ENCODE measurements at places on chromosomes 1 and 21.

- no peak for DNase-seq
These were observed 735 bp downstream of the NBL1 start for GRCh38 chr1:19644681-19645410.

GRCh38 chr1:30786264-30786991 lies 28.9 kb upstream of the LAPTM5 start:
- DNase-seq = no peak

GRCh38 chr21:35399002-35399530 lies 350.0 kb upstream of the RUNX1 start:
- no peak for DNase-seq

GRCh38 chr1:98675282-98675681 lies 13.8 kb downstream of the SNX7 start:
- DNase-seq = no peak

GRCh38 chr1:66276218-66276617 lies 257.7 kb upstream of the SGIP1 start:
- DNase-seq = no peak

DNA sequence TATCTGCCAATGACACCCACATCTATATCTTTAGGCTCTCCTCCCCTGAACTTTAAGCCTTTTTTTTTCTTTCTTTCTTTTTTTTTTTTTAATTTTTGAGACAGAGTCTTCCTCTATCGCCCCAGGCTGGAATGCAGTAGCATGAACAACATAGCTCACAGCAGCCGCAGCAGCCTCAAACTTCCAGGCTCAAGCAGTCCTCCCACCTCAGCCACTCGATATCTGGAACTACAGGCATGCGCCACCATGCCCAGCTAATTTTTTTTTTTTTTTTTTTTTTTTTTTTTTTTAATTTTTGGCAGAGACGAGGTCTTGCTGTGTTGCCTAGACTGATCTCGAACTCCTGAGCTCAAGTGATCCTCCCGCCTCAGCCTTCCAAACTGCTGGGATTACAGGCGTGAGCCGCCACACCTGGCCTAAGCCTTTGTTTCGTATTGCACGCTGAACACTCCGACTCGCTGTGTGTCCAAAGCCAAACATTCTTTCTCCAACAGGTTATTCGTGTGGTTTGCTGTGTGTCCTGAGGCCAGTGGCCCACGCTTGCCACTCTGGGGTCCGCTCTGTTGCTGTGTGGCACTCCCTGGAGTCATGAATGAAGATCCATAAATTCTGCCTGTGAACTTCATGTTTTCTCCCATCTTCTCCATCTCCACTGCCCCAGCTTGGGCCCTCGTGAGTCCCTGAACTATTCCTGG lies 119.4 kb downstream of the CAMTA1 start:
- no peak for DNase-seq

DNA sequence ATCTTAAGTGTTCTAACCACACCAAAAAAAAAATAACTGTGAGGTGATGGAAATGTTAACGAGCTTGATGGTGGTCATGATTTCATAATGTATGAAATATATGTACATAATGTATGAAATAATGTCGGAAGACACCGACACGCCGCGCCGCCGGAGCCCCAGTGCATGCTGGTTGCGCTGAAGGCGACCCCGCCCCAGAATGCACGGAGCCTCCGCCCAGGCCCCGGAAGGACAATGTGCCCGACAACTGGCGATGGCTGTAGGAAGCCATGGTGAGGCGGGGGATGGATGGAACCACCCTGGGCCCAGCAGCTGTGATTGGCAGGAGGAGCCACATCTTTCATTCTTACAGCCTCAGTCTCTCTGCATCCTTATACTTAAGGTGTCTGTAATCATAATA lies 7.4 kb downstream of the OR2T10 start:
- DNase-seq = no peak

- DNase-seq = no peak
These were observed 26.4 kb downstream of the DENND2D start for GRCh38 chr1:111174070-111174469.

GRCh38 chr1:28247612-28248272 lies 11.6 kb upstream of the SESN2 start:
- DNase-seq = no peak

DNA sequence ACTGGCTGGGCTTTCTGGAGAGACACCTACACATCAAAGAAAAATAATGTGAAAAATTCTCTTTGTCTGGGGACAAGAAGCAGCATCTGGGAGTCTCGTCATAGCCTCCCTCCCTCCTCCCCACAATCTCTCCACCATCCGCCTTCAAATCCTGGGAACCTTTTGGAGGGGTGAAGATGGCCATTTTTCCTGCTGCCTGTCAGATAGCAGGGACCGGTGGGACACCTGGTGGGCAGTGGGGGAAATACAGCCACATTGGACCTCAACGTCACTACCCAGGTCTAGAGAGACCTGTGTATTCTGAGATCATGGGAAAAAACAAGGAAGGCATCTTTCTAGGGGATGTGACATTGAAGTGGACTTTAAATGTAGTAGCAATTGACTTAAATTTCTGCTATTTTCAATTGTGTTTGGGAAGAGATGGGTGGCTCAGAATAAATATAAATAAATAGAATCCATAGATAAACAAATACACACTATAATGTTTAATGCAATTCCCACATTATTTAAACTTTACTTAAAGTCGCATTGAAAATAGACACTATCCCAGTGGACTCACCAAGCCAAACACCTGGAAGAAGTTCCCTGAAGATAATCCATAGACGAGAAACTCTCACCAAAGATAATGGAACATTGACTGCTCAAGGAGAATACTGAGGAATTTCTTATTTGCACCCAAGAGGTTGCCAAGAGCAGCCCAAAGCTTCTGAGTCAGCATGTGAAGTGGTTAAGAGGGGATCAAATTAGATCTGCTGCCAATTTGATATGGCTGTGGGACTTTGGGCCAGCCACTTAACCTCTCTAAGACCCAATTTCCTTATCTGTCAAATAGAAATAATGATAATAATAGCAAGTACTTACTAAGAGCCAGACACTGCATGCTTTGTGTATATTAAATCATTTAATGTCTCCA lies 147.6 kb upstream of the CAMK1G start:
- DNase-seq = peak; percentile 63

DNA sequence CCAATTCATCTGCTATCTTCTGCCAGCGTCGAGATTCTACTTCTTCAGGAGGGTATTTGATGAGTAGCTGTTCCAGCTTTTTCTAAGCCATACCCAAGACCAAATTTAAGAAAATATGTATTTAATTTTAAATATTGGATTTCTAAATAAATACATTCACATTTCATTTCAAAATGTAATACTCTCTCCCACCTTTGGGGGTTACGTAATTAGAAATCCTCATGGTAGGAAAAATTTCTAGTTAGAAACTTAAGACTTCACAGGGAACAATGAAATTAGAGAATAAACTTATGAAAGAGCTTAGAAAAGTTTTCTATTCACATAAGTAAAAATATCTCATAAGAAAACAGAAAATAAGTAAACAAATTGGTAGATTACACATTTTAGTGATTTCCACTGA lies 102.9 kb downstream of the ZZZ3 start:
- DNase-seq = no peak

DNA sequence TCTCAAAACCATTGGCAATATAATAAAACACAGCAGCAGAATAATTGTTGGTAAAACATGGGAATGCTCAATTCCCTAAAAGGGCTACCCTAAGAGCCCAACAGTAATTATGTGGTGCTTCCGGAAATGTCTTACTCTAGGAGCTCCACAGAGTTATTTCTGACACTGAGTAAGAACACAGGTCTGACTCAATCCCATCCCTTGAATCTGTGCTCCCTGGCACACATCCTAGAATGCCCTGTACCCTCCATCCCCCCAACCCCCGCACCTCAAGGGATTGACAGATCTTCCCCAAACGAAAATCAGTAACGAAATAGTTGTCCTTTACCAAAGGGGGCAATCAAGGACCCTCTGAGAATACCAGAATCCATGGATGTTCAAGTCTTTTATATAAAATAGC lies 71.9 kb downstream of the SMYD2 start:
- DNase-seq = no peak

DNA sequence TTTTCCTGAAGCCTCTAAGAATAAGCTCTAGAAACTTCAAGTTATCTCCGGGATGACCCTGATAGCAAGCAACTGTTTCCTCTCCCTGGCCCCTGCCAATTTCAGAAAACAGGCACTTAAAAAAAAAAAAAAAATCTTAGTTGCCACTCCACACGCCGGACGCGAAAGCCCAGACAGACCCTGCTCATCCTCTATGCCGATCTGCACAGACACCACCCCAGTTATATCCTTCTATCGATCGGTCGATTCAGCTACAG lies 1.7 kb downstream of the ANP32E start:
- DNase-seq = no peak

GRCh38 chr1:157104598-157105293 lies 5.1 kb upstream of the ETV3L start:
- peak; percentile 20 for DNase-seq

- DNase-seq = no peak
These were observed 1.0 kb upstream of the DMRTA2 start for GRCh38 chr1:50424045-50424883.

DNA sequence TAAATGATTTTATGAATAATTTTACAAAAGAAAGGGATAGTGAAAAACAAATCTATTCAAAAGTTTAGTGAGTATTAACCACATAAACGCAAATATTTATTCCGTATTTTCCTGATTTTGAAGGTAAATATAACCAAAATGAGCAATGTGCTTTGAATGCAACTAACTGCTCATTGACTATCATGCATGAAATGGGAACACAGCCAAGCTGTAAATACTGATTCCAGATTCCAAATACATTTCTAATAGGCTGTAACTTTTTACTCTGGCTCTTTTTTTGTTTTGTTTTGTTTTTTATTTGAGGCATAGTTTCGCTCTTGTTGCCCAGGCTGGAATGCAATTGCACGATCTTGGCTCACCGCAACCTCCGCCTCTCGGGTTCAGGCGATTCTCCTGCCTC lies 41.8 kb downstream of the SELENOF start:
- DNase-seq = peak; percentile 17

GRCh38 chr1:145771056-145771455 lies 51.8 kb downstream of the CD160 start:
- DNase-seq = no peak

DNA sequence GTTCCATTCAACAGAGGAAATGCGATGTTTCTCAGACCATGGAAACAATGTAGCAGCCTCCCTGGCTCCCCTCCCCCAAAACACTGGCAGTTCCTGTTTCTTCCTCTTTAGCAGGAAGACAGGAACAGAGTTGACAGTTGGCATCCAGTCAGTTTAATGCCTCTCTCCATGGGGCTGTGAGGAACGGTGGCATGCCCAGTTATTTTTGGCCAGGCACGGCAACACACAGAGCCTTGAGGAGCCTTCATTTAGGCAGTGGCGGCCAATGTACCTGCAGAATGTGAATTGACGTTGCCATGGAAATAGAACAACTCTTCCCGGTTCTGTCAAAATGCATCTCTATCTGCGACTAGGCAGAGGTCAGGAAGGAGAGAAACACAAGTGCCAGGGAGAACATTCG lies 330.6 kb downstream of the DSCAM start:
- DNase-seq = no peak

- DNase-seq = no peak
These were observed 1.6 kb downstream of the CA14 start for GRCh38 chr1:150259217-150259616.

- DNase-seq = no peak
These were observed 24.9 kb downstream of the DIP2A start for GRCh38 chr21:46483300-46484295.

DNA sequence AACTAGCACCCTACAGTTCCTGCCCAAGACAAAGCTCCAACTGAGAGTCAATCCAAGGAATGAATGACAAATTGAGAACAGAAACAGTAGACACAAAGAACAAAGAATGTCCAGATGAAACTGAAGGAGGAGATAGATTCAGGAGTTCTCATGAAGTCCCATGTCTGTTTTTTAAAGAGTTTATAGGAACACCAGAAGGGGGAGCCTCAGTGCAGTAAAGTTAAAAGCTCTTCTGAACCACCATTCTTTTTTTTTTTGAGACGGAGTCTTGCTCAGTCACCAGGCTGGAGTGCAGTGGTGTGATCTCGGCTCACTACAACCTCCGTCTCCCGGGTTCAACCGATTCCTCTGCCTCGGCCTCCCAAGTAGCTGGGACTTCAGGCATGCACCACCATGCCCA lies 323.6 kb downstream of the MRPL39 start:
- peak; percentile 8 for DNase-seq

GRCh38 chr1:198234520-198235251 lies 77.9 kb downstream of the NEK7 start:
- peak; percentile 45 for DNase-seq

All from astrocyte (in vitro differentiated cells and primary cell).